CD4-positive, alpha-beta T cell treated with Interleukin-10 for 1 hour (primary cell): ENCODE measurements at places on chromosomes 4 and X.

- peak; percentile 70 for DNase-seq
Observed at GRCh38 chr4:38860788-38861424, 4.3 kb upstream of the TLR6 start.

DNA sequence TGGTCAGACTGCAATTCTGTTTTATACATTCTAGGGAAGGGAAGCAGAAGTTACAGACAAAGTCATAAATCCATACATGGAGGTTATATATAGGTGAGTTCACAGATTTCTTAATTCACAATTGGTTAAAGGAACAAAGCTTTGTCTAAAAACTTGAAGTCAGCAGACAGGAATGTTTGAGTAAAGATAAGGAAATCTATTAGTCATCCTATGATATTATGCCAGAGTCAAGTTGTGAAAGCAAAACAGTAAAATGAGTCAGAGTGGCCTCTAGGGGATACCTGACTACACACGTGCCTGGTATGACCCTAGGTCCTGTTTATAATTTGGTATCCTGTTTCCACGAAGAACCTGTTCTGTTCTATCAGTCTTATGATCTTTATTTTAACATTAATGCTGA is 31.5 kb downstream of the ACTRT1 start:
- DNase-seq = no peak

GRCh38 chr4:71677568-71677967 is 106.3 kb downstream of the GC start:
- no peak for DNase-seq

DNA sequence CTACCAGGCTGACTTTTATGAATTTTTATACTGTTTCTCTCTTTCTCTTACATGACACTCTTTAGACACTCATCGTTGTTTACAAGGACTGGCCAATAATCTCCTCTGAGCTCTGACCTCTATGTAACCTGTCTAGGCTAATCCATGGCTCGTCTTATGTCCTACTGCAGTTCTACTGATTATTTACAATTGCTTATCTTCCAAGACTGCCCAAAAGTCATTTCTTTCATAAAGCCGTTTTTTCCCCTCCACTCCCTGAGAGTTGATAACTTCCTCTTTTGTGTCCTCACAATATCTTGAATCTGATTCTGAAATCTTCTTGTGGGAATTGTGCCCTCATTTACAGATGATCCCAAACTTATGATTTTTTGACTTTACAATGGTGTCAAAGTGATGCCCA is 18.3 kb upstream of the SNCA start:
- no peak for DNase-seq

DNA sequence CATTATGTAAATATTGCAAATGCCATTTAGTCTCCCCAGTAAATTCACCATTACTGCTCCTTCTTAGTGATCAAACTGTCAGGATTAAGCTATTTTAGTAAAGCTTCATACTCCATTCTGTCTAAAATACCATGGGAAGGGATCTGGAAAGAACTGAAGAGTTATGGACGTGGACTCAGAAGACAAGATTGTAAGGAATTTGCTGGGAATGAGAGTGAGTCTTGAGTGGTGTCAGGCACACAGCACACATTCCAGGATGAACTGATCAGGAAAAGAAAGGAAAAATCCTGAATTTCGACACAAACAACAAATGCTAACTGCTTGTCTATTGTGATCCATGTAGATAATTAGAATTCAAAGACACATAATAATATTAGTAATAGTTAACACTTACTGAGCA is 311.0 kb downstream of the CENPC start:
- no peak for DNase-seq

GRCh38 chr4:41363384-41363981 is 106.8 kb downstream of the UCHL1 start:
- DNase-seq = no peak

- DNase-seq = no peak
Observed at GRCh38 chrX:118720058-118720707, 7.2 kb upstream of the IL13RA1 start.

GRCh38 chr4:140740422-140740821 is 15.8 kb downstream of the TBC1D9 start:
- DNase-seq = no peak

GRCh38 chrX:11259437-11259836 is 33.8 kb upstream of the AMELX start:
- no peak for DNase-seq

DNA sequence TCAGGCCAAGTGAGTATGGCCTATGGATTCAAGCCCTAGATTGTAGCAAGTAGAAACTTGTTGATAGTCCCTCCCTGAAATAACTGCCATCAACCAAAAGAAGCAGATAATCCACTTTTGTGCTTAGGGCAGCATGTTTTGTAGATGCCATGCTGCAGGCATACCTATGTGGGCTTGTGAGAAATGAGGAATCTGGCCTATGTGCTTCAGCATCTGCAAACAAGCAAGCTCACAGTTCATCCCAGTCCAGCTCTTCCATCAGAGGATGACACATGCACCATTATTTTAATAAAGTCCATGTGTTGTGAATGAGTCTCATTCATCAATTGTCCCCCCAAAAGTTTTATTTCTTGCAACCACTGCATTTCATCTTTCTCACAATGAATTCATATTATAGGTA is 421.9 kb upstream of the DIPK2B start:
- DNase-seq = no peak

- DNase-seq = no peak
Observed at GRCh38 chr4:87838205-87838604, 5.4 kb downstream of the MEPE start.

DNA sequence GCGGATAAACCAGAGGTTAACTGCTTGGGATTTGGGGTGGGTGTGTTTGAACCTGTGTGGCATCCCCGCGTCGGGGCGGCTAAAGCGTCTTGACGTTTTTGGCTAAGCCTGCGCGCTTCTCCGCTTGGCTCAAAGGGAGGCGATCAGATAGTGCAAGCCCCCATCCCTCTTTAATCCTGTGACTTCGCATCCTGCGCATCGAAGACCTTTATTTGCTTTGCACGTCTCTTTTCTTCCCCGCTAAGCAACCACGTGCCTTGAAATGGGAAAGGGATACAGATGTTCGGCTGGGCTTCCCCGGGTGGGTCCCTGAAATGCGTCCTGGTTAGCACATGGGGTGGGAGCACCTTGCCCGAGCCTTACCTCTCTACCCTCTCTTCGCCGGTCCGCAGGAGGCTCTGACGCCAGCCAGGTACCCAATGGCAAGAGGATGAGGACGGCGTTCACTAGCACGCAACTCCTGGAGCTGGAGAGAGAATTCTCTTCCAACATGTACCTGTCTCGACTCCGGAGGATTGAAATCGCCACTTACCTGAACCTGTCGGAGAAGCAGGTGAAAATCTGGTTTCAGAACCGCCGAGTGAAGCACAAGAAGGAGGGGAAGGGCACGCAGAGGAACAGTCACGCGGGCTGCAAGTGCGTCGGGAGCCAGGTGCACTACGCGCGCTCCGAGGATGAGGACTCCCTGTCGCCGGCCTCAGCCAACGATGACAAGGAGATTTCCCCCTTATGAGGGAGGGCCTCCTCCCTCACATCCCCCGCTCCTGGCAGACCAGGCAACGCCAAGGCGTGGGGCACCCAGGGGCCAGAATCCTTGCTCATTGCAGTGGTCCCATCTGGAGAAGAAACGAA is 1.5 kb downstream of the GSX2 start:
- no peak for DNase-seq

GRCh38 chr4:80150387-80151180 is 46.7 kb upstream of the PRDM8 start:
- no peak for DNase-seq

DNA sequence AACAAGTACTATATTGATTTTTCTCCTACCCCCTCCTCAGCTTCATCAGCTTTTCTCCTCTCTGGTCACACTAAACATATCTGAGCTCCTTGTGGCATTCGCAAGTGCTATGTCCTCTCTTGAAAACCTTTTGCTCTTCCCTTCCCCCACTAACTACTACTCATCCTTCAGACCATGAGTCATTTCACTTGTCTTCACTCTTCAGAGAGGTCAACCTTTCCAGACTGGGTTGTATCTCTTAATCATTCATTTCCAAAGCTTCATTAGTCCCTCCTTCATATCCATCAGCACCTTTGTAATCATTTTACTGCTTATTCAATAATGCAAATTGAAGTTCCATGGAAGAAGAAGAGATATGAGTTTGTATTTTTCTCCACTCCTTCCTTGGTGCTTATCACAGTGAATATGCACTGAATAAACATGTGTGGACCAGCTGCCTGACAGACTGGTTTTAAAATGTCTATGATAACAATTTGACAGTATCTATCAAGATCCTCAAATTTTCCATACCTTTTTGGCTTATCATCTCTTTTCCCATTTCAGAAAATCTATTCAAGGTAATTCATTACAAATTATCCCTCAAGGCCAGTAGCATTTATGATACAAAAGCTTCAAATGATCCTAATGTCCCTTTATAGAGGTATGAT is 28.4 kb downstream of the DDX60L start:
- no peak for DNase-seq

DNA sequence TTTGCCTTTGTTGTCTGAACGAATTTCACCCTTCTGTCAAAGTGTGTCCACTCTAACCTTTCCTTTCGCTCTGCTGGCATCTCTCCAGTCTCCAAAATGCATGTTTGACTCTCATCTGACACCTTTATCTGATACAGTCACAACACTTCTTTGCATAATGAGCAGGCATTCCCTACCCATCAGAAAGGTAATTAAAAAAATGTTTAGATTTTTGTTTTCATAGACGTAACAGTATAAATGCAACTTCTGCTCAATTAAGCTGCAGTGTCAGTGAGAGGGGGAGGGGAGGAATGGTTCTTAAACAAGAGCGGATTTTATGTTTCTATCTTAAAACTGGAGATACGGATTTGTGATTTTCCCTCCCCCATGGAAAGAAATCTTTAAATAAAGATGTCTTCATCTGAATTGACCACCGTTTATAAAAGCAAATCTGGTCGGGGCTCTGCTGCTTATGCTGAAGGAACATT is 70.2 kb downstream of the CXXC4 start:
- DNase-seq = no peak

DNA sequence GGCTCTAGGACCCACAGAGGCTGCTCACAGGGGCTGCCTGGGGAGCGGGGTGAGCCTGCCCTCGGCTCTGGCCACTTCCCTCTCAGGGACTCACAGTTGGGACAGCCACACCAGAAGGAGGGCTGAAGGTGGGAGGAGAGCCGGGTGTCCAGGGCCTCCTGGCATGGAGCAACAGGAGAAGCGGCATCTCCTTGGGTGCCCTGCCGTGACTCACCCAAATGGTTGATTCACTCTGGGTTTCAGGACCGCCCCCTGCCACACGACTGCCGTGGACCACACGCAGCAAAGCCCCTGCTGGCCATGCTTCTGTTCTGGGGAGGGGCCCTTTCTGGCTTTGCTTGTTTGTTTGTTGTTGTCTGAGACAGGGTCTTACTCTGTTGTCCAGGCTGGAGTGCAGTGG is 86.0 kb upstream of the AFAP1 start:
- DNase-seq = no peak
